ENCODE measurements at places on chromosomes 1 and 21.

GRCh38 chr1:32989160-32990050 is 24.8 kb upstream of the RNF19B start:
- peak; percentile 76 for DNase-seq

DNA sequence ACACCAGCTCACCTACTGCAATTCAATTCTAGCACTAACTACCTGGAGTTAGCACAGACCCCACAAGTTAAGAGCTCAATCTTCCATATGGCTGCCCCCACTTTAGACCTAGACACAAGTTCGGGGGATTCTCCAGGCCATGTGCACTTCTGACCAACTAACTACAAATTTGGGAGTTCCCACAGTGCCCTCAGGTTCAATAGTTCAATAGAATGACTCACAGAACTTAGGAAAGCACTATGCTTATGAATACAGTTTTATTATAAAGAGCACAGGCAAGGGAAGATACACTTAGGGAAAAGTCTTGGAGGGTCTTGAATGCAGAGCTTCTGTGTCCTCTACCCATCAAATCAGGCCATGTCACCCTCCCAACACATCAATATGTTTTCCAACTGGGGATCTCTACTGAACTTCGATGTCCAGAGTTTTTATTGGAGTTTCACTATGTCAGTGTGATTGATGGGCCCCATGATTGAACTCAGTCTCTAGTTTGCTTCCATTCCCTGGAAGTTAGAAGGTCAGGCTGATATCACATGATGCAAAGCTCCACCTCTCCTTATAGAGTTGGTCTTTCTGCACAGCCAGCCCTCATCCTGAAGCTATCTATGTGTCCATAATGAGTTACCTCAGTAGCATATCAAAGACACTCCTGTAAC is 46.1 kb downstream of the RAVER2 start:
- DNase-seq, result no peak

DNA sequence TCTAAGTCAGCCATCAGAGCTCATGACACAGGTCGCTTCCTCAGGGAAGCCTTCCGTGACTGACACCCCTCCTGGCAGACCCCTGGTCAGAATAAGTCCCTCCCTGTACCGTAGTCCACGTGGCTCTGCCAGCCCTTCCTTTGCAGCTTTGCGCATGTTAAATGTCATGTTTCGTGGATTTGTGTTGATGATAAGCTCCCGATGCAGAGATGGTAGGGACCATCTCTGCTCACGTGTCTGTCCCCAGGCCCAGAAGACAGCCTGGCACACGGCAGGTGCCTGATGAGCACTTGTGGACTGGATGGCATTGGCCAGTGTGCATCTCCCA is 75.9 kb downstream of the DHRS3 start:
- DNase-seq, result no peak

DNA sequence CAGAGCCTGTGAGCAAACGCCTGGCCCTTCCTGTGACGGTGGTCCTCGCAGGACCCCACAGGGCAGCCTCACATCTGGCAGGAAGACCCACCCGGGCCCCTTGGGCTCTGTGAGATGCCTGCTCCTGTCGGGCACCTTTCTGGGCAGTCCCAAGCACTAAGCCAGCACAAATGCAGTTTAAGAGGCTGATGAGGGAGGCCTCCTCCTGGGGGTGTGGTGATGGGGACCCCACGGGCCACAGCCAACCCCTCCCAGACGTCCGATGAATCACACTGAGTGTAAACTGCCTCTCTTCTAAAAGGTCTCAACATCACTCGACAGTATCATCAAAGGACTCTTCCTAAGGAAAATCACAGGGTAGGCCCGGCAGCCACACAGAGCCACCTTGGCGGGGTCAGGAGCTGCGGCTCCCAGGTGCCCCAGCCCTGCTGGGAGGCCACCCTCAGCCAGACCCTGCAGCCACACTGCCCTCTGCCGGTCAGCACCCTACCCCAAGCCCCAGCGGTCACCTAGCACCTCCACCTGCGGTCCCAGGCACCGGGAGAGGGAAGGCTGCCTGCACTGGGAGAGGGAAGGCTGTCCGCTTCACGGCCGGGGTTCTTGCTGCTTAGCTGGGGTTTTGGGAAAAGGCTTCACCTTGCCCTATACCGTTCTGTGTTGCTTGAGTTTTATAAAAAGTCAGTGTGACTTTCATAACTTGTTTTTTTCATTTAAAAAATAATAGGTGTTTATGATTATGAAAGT is 3.9 kb upstream of the PRKCZ start:
- DNase-seq, result peak; percentile 55

- no peak for DNase-seq
These were observed 23.8 kb downstream of the GNG4 start for GRCh38 chr1:235625831-235626230.

GRCh38 chr1:162889989-162890388 is 29.0 kb upstream of the CCDC190 start:
- no peak for DNase-seq

- no peak for DNase-seq
These were observed 17.5 kb downstream of the SMIM12 start for GRCh38 chr1:34842073-34842472.

DNA sequence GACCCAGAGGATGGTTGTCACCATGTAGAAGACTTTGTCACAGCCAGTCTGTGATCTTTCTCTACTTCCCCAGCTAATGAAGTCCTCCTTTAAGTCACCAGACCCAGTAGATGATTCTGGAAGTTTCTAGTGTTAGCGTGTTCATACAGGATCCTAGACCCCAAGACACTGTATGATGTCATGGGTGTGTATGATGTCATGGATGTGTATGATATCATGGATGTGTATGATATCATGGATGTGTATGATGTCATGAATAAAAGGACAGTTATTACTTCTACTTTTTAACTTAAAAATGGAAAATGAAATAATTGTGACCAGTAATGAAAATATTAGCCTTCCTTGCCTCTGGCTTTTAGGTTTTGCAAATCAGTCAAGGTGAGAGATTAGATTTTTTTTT is 260.0 kb downstream of the FMN2 start:
- no peak for DNase-seq

- peak; percentile 16 for DNase-seq
These were observed 82.8 kb upstream of the CD34 start for GRCh38 chr1:207993477-207994445.

DNA sequence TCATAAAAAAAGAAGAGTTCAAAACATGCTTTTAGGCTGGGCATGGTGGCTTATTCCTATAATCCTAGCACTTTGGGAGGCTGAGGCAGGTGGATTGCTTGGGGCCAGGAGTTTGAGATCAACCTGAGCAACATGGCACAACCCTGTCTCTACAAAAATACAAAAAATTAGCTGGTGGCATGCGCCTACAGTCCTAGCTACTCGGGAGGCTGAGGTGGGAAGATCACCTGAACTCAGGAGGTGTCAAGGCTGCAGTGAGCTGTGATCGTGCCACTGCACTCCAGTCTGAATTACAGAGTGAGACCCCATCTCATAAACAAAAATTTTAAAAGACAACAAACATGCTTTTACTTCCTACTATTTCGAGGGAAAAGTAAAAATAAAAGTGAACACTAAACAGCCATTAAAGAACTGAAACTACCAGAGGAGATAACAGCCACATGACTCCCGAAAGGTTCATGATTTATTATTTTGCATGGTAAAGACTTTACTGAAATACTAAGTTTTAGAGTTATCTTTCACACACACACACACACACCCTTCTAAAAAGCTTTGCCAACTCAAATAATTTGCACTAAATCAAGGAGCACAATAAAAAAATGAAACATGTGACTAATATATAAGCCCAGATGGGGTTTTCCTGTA is 48.1 kb downstream of the USP1 start:
- peak; percentile 25 for DNase-seq

DNA sequence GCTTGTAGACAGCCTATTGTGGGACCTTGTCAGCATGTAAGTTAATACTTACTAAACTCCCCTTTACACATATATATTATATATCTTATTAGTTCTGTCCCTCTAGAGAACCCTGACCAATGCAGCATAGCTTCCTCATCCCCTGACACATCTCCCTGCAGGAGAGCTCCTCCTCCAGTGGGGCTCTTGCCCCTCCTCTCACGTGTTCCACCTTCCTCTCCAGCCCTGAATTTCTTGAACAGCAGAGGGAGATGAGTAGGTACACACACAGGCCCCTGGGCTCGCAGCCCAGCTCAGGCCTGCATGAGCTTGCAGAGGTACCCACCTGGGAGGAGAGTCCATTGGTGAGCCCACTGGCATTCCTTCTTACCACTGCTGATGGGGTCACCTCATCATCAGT is 27.3 kb upstream of the GOLT1A start:
- no peak for DNase-seq

- no peak for DNase-seq
These were observed 12.6 kb upstream of the CHI3L2 start for GRCh38 chr1:111214884-111215283.

GRCh38 chr1:206521694-206522402 is 14.5 kb downstream of the RASSF5 start:
- DNase-seq, result no peak

DNA sequence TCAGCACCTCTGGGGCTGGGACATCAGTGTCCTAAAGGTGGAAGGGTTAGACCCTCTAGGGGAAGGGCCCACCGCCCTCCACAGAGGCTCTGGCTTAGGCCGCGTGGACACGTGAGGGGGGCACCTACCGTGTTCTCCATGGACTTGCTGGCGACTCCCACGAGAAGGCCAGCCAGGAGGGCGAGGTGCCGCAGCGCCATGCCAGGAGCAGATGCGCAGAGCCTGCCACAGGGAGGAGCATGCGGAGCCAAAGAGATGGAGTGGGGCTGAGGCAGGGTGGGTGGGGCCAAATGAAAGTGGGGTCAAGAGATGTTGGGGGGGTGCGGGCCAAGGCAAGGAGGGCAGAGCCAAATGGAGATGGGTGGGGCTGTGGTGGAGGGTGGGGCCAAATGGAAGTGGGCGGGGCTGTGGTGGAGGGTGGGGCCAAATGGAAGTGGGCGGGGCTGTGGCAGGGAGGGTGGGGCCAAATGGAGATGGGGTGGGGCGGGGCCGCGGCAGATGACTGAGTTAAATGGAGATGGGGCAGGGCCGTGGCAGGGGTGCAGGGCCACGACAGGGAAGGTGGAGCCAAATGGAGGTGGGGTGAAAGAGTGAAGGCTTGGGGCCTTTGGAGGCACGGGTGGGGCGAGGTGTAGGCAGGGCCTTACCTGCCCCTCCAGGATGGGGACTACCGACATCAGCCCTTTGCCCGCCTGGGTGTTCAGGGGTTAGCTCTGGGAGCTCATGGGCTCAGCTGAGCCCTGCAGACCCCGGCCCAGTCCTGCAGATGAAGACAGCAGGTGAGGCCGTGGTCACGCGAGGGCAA is 17.4 kb upstream of the RNF223 start:
- DNase-seq, result peak; percentile 58

- DNase-seq, result peak; percentile 81
These were observed 26.6 kb downstream of the ATF6 start for GRCh38 chr1:161792740-161793139.

- DNase-seq, result peak; percentile 84
These were observed 55.7 kb upstream of the ETV3 start for GRCh38 chr1:157193702-157194391.

GRCh38 chr1:91725618-91725988 is 160.3 kb downstream of the TGFBR3 start:
- DNase-seq, result no peak

GRCh38 chr1:246567646-246568235 is 1.5 kb downstream of the CNST start:
- DNase-seq, result no peak

GRCh38 chr1:158969166-158969565 is 37.8 kb downstream of the PYHIN1 start:
- no peak for DNase-seq

GRCh38 chr1:89538361-89538760 is 13.7 kb downstream of the LRRC8B start:
- DNase-seq, result peak; percentile 64

DNA sequence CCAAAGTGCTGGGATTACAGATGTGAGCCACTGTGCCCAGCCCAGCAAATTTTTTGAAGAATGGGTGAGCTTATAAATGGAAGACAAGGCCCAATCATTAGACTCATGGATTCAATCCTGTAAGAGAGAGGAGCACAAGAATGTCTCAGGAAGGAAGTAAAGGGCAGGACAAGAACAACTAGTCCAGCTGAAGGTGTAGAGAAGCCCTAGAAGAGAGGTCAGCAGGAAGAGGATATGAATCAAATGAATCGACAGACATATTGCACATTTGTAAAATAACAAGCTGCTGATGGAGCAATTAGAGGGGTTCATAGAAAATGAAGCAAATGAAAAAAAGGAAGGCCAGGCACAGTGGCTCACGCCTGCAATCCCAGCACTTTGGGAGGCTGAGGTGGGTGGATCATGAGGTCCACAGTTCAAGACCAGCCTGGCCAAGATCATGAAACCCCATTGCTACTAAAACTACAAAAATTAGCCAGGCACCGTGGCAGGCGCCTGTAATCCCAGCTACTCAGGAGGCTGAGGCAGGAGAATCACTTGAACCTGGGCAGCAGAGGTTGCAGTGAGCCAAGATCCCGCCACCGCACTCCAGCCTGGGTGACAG is 74.9 kb downstream of the MIS18A start:
- no peak for DNase-seq

GRCh38 chr1:193105821-193106177 is 585 bp upstream of the GLRX2 start:
- DNase-seq, result no peak

- DNase-seq, result no peak
These were observed 920.1 kb downstream of the LTN1 start for GRCh38 chr21:28072601-28073000.

DNA sequence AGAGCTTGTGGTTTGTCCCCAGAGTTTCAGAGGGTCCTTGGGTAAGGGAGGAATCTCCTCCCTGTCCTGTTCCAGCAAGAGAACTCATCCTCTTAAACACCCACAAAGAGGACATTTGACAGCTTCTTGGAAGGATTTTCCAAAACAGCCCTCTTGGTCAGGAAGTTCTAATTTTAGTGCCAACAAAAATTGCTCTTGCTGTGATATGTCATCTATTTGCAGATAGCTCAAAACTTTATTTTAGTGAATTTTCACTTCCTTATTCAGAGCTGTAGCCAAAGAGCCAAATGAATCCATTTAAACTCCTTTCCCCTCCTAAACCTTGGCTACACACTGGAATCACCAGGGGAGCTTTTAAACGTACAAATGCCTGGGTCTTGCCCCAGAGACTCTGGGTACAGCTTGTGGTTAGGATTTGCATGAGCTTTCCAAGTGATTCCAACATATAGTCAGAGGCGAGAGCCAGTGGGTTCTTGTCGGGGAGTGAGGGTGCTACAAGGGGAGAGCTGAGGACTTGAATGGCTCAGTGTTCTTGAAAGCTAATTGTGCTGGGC is 11.8 kb upstream of the RASSF5 start:
- no peak for DNase-seq

DNA sequence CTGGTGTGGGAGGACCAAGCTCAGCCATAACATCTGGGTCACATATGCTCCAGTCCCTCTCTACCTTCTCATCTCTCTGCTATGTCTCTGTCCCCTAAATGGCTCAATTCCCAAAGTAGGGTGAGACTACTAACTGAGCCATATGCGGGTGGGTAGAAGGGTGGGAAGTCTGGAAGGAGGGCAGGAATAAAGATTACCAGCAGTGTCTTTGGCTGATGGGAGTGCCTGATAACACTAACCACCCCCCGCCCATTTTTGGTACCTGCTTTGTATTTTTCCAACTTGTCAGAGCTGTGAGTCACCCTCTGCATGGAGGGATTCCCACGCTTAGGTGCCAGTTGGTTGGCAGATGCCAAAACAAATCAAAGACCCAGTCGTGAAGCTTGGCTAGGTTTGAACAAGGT is 14.9 kb upstream of the SSBP3 start:
- peak; percentile 19 for DNase-seq

GRCh38 chr21:43332861-43333297 is 94.1 kb downstream of the SIK1 start:
- no peak for DNase-seq

- no peak for DNase-seq
These were observed 27.5 kb downstream of the EDN2 start for GRCh38 chr1:41456847-41457540.

GRCh38 chr1:227880342-227880924 is 65.0 kb downstream of the PRSS38 start:
- no peak for DNase-seq

GRCh38 chr1:86169625-86170024 is 13.1 kb upstream of the COL24A1 start:
- peak; percentile 16 for DNase-seq
